ENCODE measurements at places on chromosomes 7 and 10.

- DNase-seq: peak; percentile 63
Measured at GRCh38 chr7:30800785-30801252, 29.6 kb downstream of the MINDY4 start.

DNA sequence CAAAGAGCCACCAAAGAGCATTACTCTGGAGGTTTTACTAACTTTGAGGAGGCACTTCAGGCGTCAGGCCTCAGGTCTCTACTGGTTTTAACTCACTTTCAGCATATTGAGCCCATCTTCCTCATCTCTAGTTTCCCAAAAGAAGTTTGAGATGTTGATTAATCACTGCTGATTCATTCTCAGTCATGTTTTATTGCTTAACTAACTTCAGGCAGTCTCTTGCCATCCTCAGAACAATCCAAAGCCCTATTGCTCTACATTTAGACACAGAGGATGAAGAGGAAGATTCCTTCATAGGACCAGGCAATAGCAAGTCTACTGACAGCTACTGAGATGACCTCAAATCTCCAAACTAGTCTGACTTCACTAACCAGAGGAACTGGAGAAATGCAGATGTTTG lies 39.1 kb upstream of the BET1 start:
- DNase-seq: no peak

- no peak for DNase-seq
Measured at GRCh38 chr10:111079781-111080180, 3.0 kb downstream of the ADRA2A start.

DNA sequence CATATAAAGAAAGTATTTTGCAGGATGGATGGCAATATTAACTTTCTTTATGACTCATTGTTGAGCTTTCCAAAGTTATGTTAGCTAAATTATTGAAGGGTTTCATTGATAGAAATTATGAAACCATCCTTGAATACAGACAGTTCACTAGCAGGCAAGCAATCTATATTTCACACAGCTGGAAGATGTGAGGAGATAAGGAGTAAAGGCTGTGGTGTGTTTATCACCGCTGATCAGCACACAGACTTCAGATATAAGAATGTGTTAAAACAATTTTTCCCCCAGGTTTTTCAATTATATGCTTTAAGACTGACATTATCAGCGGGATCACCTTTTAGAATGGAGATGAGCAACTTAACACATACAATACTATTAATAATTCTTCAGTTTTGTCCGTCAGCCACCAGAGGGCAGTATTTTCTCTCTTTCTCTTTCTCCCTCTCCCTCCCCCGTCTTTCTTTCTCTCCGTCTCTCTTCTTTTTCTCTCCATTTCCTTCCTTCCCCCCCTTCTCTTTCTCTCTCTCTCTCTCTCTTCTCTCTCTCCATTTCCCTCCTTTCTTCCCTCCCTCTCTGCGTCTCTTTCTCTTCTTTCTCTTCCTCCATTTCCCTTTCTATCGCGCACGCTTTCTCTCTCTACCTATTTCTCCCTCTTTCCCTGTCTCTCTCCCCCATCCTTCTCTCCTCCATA lies 62.9 kb upstream of the FAM171A1 start:
- DNase-seq: no peak

GRCh38 chr7:33554576-33554975 lies 350.8 kb upstream of the BMPER start:
- DNase-seq: no peak

DNA sequence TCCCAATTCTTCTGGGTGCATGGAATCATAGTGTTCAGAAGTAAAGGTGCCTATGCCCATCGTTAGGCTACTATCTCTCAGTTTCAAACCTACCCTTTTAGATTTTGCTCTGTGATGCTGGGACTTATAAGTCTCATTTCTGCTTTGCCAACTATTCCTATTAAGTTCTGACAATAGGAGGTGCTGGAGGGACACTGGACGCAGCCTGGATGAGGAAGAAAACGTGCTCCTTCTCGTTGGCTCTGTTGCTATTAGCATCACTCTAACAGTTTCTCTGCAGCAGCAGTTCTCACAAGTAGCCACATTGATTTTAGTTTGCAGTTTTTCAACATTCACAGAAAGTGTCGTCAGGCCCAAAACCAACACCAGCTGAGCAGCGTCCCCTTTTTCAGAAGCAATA lies 72.4 kb downstream of the ABCC2 start:
- no peak for DNase-seq

- no peak for DNase-seq
Measured at GRCh38 chr10:85874208-85874607, 492.4 kb downstream of the GRID1 start.

DNA sequence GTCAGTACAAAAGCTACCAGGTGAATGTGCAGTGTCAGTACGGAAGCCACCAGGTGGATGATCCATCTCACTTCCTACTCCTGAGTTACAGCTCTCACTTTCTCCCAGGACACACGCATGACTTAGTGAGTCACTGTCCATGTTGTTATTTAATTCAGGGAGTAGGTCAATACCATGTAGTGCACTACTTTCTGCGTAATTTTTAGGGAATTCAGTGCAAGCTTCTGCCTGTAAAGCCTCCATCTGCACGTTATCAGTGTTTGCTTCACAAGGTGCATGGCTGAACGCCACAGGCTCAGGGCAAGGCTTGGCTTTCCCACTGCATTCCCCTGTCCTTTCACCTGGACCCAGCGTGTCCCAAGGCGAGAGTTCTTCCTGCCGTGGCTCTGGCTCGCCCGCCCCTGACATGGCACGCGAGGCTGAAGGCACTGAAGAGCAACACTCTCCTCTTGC lies 59.5 kb downstream of the LARP4B start:
- no peak for DNase-seq

DNA sequence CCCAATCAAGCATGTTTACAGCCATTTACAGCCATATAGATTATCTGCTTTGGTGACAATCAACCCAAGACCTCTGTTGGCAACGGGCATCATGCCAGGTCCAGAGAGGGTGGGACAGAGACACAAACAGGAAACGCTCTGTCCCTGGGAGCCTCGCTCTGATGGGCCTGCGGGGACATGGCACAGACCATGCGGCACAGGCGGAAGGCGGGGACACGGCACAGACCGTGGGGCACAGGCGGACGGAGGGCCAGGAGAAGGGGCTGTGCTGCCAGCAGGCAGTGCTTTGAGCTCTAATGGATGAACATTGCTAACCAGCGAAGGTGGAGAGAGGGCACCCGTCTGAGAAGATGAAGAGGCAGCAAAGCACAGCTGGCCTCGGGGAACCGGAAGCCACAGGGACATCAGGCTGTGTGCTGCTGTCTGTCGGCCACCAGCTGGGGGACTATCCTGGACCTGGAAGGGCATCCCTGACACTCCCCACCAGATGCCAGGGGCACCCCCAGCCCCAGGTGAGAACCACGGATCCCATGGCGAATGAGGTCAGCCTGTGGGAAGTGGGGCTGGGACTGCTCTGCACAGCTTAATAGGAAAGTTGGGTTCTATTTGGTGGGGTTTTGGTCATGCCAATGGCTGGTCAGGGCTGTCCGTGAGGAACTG lies 61.0 kb downstream of the DIP2C start:
- DNase-seq: no peak

GRCh38 chr10:9018195-9019173 lies 964.0 kb downstream of the GATA3 start:
- DNase-seq: no peak

DNA sequence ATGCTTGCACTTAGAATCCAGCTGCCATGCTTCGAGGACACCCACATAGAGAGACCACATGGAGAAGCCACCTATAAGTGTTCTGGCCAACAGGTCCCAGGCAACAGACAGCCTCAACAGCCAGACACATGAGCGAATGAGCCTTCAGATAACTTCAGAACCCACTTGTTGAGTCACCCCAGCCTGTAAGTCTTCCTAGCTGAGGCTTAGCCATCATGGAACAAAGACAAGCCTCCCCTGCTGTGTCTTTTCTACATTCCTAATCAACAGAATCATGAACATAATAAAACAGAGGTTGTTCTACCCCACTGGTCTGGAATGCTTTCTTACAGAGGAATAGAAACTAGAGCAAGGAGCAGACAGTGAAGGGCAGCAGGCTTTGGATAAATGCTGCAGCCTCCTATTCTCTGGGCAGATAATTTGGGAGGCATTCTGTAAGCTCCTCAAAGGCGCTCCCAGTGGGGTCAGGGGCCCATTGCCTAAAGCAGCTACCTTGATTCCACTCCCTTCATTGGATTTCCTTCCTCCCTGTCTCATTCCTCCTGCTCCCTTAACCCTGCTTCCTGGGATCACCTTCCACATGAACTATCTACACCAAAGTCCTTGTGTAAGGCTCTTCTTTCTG lies 4.6 kb downstream of the TLL2 start:
- DNase-seq: no peak

GRCh38 chr7:2621948-2622640 lies 9.7 kb upstream of the TTYH3 start:
- no peak for DNase-seq

- no peak for DNase-seq
Measured at GRCh38 chr7:5500056-5500776, 76.6 kb upstream of the TNRC18 start.

- DNase-seq: no peak
Measured at GRCh38 chr7:116780521-116780920, 81.9 kb upstream of the CAPZA2 start.

- DNase-seq: no peak
Measured at GRCh38 chr7:151684408-151685175, 164.9 kb upstream of the RHEB start.

DNA sequence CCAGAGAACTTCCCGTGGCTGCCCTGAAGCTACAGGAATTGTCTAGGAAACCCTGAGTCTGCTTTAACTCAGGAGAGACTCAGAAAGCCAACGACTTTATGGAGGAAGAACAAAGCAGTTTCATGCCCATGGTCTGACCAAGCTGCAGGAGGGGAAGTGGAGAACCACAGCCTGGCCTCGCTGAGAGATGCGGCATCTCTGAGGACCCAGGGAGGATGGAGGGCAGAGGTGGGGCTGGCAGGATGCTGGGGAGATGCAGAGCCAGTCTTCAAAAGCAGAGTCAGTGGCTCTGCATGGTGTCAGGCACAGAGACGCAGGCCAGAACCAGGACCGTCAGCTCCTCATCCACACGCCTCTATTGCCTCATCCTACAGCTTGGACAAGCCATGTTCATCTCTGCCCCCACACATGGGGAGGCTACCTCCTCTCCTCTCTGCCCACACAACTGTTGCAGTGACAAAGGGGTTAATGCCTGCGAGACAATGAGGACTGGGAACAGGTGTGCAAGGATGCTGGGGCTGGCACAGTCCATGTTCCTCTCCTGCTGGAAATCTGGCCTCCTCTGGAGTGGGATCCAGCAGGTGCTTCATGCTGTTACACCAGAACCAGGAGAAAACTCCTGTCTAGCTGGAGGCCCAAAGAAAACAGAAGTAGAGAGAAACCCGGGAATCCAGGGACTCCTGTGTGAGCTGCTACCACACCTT lies 267.0 kb downstream of the PLXNA4 start:
- DNase-seq: no peak

DNA sequence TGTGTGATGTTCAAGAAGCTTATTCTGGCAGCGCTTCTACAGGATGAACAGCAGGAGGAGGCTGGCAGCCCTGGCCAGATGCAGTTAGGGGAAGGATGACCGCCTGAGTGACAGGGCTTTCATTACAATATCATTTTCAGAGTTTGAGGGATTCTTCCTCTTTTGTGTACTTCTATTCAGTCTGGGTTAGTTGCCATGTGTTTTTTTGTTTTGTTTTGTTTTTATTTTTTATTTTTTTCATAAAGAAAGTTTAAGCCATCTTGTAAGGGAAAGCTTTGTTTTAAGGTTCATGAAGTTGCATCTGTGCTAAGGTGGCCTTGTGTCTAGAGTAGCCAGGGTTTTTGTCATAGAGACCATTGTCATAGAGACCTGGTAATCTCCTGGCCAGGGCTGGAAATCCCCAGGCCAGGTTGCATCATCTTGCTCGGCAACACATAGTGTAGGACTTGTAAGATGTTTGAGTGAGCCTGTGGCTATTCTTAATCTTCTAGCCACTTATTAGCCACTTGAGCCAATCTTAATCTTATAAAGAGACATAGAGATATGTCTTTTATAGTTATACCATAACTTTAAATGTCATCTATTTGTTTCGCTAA lies 230.5 kb upstream of the TMEM229A start:
- no peak for DNase-seq

DNA sequence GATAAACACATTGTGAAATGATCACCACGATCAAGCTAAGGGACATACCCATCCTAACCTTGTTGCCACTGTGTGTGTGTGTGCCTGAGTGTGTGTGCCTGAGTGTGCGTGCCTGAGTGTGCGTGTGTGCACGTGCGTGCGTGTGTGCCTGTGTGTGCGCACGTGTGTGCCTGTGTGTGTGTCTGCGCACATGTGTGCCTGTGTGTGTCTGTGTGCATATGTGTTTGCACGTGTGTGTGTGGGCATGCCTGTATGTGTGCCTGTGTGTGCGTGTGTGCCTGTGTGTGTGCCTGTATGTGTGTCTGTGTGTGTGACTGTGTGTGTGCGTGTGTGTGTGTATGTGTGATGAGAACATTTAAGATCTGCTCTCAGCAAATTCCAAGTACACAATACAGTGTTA lies 244.1 kb upstream of the DPP6 start:
- no peak for DNase-seq

GRCh38 chr10:87931836-87932230 lies 68.4 kb downstream of the PTEN start:
- DNase-seq: no peak
